Activated CD8-positive, alpha-beta memory T cell treated with anti-CD3 and anti-CD28 coated beads for 24 hours (primary cell): ENCODE measurements at places on chromosomes 7 and 10.

DNA sequence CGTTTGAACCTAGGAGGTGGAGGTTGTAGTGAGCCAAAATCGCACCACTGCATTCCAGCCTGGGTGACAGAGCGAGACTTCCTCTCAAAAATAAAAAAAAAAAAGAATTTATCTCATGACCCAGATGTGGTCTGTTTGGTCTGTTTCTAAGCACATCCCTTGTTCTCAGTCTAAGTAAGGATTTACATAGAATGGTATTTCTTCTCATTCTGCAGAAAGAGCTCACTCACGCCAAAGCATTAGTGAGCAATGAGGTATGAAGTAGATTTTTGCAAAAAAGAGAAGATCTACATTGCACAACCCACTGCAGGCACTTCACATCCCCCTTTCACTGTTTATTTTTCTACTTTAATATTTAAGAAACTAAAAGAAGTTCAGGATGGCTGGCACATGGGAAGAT lies 76.5 kb upstream of the FGL2 start:
- DNase-seq: no peak

DNA sequence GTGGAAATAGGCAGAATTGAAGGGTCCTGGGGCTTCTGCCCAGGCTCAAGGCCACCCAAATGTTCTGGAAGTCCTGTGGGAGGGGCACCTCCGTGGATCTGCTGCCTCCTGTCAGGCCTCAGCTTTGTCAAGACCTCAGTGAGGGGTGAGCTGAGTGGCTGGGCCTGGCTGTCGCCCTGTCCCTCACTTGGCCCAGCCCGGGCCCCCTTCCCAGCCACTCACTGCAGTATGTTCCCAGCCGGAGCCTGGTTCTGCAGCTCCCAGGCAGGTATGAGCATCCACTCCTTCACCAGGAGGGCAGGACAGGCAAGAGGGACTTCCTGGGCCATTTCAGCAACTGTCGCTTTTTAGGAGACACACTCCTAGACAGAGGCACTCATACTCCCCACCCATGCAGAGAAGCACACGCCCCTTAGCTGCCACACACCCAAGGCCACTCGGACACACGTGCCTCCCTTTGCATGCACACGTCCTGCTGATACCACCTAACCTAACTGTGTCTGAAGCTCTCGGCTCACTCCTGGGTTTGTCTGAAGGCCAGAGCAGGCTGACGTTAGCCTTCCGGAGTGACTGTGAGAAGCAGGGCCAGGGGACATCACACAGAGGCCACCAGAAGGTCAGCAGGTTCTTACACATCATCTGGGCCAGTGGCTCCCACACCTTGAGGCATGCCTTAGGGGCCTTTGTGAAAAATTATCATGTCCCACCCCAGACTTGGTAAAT lies 72.2 kb upstream of the COL13A1 start:
- DNase-seq: no peak

GRCh38 chr10:89414879-89415821 lies 782 bp downstream of the IFIT5 start:
- peak; percentile 78 for DNase-seq

GRCh38 chr7:14487701-14488395 lies 414.7 kb downstream of the DGKB start:
- DNase-seq: no peak

GRCh38 chr7:7051206-7051877 lies 131.0 kb upstream of the C1GALT1 start:
- DNase-seq: no peak
